Osteocyte (in vitro differentiated cells): ENCODE measurements at places on chromosomes 12 and 14.
A peak's percentile ranks its signal among the peaks of the same experiment; 100 is the strongest.

DNA sequence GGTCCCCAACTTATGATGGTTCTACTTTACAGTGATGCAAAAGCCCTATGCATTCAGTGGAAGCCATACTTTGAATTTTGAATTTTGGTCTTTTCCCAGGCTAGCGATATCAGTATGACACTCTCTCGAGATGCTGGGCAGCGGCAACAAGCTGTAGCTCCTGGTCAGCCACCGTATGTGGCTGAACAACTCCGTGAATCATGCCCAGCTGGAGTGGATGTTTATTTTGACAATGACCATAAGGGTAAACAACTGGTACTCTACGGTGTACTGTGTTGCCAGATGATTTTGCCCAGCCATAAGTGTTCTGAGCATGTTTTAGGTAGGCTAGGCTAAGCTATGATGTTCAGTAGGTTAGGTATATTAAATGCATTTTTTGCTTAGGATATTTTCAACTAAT lies 8.2 kb upstream of the ZNF410 start:
- DNase-seq = no peak

DNA sequence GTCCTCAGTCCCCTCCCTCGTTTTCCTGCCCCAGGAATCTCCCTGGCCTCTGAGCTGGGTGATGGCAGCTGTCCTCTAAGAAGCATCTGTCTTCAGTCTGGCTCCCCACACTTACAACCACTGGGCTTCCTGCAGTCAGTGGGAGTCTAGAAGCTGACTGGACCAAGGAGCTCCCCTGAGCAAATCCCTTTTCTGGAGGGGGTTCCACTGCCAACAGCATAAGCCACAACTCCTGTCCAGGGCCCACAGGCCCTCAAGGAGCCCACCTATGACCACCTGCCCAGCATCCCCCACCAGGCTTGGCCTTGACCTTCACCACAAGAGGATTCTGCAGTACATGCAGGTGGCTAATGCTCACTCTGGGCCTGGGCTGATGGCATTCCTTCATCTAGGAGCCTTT lies 4.1 kb downstream of the RDH16 start:
- DNase-seq = peak; percentile 54

DNA sequence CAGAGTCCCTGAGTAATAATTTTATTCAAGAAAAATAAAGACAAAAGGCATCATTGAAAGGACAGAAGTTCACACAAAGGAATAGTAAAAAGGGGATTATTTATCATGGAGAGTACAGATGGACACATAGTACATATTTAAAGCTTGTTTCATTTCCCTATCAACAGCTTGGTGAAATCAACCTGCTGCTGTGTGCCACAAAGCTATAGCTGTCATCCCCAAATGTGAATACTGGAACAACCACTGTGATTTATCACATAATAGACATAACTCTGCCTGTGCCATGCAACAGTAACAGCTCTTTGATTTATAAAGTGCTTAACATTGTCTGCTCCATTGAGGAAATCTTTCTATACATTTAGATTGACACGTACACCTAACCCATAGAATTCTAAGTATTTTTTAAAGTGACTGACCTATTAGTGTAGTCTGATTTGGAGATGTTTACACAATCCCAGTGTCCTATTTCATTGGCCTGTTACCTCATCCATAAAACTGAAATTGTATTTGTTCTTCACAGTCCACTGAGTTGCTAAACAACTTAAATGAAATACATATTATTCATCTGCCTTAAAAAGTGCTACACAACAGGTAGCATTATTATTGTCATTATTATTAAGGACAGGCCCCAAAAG lies 3.3 kb downstream of the NEMF start:
- no peak for DNase-seq

DNA sequence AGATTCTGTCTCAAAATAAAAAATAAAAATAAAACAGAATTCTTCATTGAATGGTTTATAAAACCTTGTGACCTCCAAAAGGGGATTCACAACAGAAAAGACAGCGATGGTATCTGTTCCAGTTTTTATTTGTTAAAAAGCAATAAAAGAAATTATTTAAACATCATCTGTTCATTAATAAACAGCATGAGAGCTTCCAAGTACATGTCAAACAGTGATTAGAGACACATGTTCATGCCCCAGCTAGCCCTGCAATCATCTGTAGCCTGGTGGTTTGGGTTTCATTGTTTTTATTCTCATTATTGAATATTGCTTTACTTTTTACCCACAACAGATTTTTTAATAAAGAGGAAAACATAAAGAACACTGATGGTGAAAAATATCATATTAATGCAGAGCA lies 173.3 kb downstream of the ANO2 start:
- DNase-seq = no peak

DNA sequence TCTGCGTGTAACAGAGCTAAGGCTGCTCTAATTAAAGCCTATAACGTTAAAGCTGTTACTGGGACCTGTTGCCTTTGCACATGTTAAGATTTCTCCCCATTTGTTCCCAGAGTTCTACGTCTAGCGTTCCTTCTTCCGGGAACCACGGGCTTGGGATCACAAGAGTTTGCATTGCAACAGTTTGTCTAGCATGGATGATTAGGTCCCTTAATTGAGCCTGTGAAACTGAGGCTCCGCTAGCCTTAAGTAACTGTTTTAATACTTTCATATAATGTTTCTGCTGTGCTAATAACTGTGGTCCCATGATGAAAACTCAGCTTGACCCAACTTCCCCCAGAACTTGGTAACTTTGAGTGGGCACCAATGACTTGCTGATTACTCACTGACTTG lies 16.7 kb upstream of the LYZ start:
- DNase-seq = no peak

GRCh38 chr12:47889040-47889439 lies 15.8 kb downstream of the VDR start:
- no peak for DNase-seq

DNA sequence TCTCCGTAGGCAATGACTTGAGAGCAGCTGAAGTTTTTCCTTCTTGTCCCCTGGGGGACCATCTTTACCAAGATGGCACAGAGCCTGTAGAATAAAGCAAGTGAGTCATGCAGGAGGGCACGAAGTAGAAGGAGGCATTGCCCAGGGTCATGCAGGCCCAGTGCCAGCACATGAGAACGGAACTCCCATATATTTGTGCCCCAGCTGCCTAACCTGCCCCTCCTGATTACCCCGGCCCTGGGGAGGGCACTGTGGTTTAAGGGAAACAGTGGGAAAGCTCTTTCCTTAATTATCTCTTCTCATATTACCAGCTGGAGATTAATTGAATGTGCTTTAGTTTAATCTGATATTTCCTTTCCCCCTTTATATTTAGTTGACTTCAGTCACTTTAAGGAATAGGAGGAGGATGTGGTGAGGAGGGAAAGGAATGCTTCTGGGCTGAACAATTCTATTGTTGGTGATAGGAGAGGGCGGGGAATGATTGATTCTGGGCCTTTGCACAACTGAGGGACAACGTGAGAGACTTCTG lies 51.9 kb downstream of the RASSF8 start:
- no peak for DNase-seq

DNA sequence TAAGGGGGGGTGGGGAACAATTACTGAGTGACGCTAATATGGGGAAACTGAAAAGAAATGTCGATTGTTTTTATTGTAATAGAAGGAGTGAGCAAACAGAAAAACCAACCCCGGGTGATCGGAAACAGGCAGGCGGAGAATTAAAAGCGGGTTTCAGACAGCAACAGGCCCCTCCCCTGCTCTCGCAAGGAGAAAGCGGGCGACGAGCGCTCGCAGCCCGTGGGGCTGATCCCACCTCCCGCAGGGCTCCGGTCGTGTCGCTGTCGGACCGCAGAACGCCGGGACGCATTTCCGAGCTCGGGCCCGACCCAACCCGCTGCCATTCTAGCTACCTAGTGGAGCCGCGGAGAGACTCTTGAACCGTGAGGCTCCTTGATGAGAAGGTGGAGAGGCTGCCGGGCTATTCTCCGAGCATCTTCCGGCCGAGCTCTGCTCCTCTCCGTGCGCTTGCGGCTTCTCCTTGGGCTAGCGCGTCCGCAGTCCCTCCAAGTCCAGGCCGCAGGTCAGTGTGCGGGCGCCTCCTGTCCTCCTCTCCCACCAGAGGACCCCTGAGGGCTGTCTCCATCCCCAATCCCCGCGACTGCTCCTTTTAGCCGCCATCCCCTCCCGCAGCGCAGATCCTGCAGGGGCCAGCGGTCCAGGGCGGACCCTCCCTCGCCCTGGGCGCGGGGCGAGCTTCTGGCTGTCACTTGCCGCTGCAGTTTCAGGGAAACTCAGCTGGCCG lies 4.1 kb upstream of the PAX9 start:
- no peak for DNase-seq

GRCh38 chr14:94368956-94369355 lies 19.4 kb downstream of the SERPINA1 start:
- no peak for DNase-seq

DNA sequence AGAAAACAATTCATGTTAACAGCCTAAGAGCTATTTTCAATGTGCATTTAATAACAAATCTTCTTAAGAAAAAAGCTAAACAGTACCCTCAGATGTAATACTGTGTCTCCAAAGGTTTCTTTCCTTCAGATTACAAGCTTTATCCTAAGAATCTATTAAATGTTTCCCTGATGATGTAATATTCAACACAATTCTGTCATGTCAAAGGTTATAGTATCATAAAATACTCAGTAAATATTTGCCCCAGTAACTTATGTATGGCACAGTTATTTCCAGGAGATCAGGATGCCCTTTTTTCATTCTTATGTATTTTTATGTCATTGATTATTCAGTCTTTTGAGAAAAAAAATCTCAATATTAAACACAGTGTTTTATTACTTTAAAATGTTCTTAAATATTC lies 128.4 kb downstream of the KIF21A start:
- DNase-seq = no peak

GRCh38 chr14:104341532-104342434 lies 203.4 kb downstream of the KIF26A start:
- DNase-seq = no peak

GRCh38 chr12:64083285-64084210 lies 138.5 kb downstream of the KICS2 start:
- DNase-seq = no peak
